Uterus (tissue), 4 donors: ENCODE measurements at places on chromosomes 13 and 19.
A peak's percentile ranks its signal among the peaks of the same experiment; 100 is the strongest.

DNA sequence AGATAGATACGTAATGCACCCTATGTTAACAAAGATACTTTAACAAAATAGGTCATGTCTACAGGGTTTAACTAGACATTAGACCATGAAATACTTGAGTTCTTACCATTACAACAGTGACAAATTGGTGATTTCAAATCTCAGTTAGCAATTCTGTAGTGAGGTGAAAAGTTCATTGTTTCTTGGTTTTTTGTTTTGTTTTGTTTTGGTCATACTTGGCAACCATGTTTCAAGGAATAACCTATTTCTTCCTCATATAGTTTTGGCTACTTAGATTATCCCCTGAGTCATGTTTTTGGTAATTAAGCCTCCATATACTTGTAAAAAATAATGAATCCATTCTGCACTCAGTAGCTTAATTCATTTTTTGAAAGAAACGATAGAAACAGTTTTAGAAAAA is 1200.4 kb downstream of the DIAPH3 start:
- DNase-seq = no peak

DNA sequence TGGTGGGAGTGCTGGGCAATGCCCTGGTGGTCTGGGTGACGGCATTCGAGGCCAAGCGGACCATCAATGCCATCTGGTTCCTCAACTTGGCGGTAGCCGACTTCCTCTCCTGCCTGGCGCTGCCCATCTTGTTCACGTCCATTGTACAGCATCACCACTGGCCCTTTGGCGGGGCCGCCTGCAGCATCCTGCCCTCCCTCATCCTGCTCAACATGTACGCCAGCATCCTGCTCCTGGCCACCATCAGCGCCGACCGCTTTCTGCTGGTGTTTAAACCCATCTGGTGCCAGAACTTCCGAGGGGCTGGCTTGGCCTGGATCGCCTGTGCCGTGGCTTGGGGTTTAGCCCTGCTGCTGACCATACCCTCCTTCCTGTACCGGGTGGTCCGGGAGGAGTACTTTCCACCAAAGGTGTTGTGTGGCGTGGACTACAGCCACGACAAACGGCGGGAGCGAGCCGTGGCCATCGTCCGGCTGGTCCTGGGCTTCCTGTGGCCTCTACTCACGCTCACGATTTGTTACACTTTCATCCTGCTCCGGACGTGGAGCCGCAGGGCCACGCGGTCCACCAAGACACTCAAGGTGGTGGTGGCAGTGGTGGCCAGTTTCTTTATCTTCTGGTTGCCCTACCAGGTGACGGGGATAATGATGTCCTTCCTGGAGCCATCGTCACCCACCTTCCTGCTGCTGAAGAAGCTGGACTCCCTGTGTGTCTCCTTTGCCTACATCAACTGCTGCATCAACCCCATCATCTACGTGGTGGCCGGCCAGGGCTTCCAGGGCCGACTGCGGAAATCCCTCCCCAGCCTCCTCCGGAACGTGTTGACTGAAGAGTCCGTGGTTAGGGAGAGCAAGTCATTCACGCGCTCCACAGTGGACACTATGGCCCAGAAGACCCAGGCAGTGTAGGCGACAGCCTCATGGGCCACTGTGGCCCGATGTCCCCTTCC is 10.5 kb downstream of the C5AR1 start:
- no peak for DNase-seq

DNA sequence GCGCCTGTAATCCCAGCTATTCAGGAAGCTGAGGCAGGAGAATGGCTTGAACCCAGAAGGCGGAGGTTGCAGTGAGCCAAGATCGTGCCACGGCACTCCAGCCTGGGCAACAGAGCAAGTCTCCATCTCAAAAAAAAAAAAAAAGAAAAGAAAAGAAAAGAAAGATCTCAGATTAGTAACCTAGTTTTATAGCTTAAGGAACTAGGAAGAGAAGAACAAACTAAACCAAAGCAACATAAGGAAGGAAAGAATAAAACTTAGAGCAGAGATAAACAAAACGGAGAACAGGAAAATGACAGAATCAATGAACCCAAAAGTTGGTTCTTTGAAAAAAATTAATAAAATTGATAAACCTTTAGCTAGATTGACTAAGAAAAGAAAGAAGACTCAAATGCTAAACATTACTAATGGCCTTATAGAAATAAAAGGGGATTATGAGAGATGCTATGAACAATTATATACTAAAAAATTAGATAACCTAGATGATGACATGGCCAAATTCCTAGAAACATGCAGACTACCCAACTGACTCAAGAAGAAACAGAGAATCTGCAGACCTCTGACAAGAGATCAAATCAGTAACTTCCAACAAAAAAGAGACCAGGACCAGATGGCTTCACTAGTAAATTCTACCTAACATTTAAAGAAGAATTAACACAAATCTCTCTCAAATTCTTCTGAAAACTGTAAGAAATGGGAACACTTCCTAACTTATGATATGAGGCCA is 68.2 kb downstream of the CDADC1 start:
- DNase-seq = no peak

DNA sequence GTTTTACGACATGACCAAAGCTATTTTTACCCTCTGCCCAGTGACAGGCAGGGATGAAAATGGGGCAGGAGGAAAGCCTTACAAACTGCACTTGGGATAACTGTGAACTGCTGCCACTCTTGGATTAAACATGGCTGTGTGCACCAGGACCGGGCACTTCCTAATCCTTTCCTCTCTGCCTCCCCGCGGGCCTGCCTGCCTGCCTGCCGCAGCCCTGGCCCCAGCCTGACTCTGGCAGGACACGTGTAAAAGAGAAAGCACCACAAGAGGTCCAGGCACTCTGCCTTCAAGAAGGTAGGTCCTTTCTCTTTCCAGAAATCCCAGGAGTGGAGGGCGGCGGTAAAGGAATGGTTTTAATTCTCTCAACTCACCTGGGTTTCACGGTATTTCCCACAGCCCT is 4.8 kb downstream of the TSHZ3 start:
- peak; percentile 27 for DNase-seq

DNA sequence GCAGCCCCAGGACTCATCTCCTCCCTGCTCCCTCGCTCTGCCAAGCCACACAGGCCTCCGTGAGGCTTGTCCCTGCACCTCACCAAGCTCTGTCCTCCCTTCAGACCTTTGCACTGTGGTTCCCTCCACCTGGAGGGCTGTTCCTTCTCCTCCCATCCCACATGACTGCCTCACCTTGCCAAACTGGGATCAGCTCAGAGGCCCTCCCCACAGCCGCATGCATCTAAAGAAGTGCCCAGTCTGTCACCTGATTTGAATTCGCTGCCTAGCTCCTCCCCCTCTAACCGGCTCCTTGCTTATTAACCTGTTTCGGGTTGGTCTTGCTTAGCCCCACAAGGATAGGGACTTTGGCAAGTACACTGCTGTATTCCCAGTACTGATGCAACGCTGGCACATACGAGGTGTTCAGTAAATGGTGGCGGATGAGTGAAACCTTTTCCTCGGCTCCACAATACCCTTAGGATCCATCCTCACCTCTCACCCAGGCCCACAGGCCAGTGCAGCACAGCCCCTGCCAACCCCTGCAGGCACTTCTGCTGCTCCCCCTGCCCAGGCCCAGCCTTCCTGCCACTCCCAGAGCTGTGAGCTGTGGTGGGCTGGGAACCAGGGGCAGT is 4.4 kb downstream of the AKT2 start:
- no peak for DNase-seq

DNA sequence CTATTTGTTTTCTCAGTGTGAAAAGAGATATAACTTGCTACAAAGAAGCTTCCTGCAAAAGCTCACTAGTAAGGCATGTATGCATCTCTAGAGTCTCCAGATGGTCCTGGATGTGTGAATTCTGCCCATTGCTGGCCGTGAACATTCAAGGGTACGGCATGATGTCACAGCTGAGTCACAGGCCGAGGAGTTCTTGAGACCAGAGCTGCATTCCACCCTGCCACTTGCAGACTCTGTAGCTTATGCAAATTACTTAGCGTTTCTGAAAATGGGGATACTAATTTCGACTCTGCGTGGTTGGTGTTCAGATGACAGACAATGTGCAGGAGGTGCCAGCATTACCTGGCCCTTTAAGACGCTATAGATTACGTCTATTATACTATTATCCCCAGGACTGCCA is 470.7 kb downstream of the ZNF536 start:
- DNase-seq = no peak
